ENCODE measurements at places on chromosomes 3 and 15. TPM values are rescaled to one million over a fixed set of nuclear protein-coding genes. Genes with fewer than 3 reads are reported as not detected.

The GASK1A gene
- total RNA-seq = 0.94 TPM

The GOLGA8O gene
- total RNA-seq = 1.2 TPM

The CLRN1 gene
- total RNA-seq = not detected

The SMCO1 gene
- total RNA-seq = not detected

The GATM gene
- 0.12 TPM for total RNA-seq

The RTP4 gene
- total RNA-seq = 1.6 TPM

The SLC6A11 gene
- total RNA-seq = not detected

The DUOXA2 gene
- total RNA-seq = not detected

The GOLGA6L4 gene
- 0.83 TPM for total RNA-seq

The SUCLG2 gene
- total RNA-seq = 31.7 TPM

The ZNF501 gene
- 5.5 TPM for total RNA-seq

The HTR3C gene
- total RNA-seq = not detected

The SEMA3B gene
- 13.2 TPM for total RNA-seq

The HCLS1 gene
- total RNA-seq = 0.60 TPM

The TBC1D21 gene
- total RNA-seq = not detected

The EBLN2 gene
- 3.9 TPM for total RNA-seq

The ZCWPW2 gene
- total RNA-seq = 0.82 TPM

Data from smooth muscle cell of the coronary artery (primary cell).